Cortex of kidney (tissue), 1 donor: ENCODE measurements at places on chromosomes 7 and 10.

GRCh38 chr7:152683297-152683696, 7.4 kb upstream of the XRCC2 start:
- no peak for DNase-seq

DNA sequence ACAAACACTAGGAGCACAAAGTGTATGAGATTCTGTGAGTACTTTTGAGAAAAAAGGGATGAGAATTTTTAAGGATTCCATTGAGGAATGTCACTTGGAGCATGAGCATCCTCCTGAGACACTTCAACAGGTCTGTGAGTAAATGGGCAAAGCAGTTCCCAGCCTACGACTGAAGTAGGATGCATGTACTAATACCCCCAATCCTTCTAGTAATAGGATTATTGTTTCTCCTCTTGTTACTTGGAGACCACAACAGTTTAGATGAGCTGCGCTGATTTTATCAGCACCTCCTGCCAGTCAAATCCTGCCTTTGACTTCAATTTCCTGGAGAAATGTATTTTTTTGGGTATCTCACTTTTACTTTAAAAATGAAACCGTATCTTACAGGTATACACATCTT, 820 bp downstream of the BBS9 start:
- no peak for DNase-seq

DNA sequence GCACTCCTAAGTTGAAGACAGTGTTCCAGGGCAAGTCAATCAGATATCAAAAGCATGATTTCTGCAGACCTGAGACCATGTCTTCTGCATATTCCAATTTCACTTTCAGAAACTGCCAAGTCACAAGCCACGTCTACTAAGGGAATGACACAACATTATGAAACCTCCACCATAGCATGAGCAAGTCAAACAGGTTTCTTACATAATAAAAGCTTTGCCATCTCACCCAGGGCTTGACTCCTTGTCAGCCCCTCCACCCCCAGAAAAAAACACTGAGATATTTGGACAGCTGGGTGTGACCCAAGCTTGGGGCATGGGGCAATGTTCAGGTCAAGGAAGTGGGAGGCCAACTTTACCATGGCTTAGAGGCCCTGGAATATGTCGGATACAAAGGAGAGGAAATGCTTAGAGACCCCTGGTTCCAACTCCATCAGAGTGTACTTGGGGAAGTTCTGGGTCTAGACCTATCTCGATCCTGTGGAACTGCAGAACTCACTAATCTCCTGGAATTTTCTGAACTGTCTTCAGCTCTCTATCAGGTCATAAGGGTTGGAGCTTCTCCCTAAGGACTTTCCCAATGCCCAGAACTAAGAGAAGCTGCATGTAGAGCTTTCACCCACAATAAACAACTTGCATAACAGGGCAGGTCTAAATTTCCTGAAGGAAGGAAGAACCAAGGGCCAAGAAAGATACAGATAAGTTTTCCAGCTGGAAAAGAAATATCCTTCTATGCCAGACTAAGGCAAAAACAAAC, 80.6 kb upstream of the NAMPT start:
- DNase-seq = no peak

- no peak for DNase-seq
Observed at GRCh38 chr7:10308276-10308675, 665.4 kb upstream of the PHF14 start.

GRCh38 chr7:32075612-32076011, 5.4 kb upstream of the PDE1C start:
- no peak for DNase-seq

- no peak for DNase-seq
Observed at GRCh38 chr7:4111166-4111565, 570.9 kb upstream of the FOXK1 start.

- no peak for DNase-seq
Observed at GRCh38 chr10:94938383-94938782, at the start of gene CYP2C9. Gene CYP2C9 (plus strand): TSS chr10:94938658. CDS start chr10:94938683, 25 bp downstream.

- no peak for DNase-seq
Observed at GRCh38 chr10:69865450-69865849, 63.7 kb downstream of the COL13A1 start.

- DNase-seq = no peak
Observed at GRCh38 chr7:29548823-29549222, 14.8 kb upstream of the PRR15 start.

GRCh38 chr7:116439841-116440549, 59.5 kb upstream of the CAV2 start:
- no peak for DNase-seq

GRCh38 chr10:36301139-36301538, 659.0 kb upstream of the FZD8 start:
- DNase-seq = no peak

- no peak for DNase-seq
Observed at GRCh38 chr7:48035967-48036478, 680 bp downstream of the C7orf57 start.

- no peak for DNase-seq
Observed at GRCh38 chr7:50377356-50377755, 72.8 kb downstream of the FIGNL1 start.
